ELF-1 (cell line): ENCODE measurements at places on chromosomes 3 and 15.

DNA sequence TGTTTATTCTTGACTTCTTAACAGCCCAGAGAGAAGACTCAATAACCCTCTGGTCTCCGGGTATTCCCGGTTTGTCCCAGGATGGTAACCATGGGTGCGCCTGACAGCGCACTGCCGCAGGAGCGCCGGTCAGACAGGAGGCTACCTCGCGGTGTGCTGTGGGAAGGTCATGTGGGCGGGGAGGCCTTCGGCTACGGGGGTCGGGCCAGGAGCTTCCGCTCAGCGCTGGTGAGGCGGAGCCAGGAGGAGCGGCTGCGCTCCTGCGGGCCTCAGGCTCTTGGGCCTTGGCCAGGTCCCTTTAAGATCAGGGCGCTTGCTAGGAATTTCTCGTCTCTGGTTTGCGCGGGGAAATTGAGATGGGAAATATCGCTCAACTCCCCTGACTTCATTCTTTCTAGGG, 182.3 kb upstream of the NDN start:
- peak; percentile 88 for DNase-seq

GRCh38 chr3:154690413-154690812, 260.4 kb upstream of the GPR149 start:
- no peak for DNase-seq

- no peak for DNase-seq
Measured at GRCh38 chr3:5001135-5001534, 21.9 kb downstream of the BHLHE40 start.

- DNase-seq: no peak
Measured at GRCh38 chr3:16817197-16817596, 67.6 kb upstream of the PLCL2 start.

DNA sequence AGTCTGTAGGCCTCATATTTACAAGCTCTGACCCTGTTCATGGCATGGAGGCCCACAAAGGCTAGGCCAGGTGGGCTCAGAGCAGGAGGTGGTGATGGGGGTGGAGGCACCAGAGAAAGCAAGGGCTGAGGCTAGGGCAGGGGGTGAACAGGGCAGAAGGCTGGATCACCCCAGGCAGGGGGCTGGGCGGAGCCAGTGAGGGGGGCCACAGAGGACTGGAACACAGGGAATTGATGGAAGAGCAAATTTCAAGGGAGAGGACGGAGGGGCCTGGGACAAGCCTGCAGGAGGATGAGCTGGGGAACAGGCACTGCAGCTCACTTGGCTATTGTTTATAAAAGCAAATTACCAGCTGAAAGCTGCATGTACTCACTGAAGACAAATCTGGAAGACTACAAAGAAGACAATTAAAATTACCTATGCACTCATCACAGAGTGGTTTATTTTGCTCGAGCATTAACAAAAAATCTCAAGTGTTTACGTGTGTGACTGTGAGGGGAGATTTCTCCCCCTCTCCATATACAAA, 11.0 kb downstream of the TNFAIP8L3 start:
- no peak for DNase-seq
